Ascending aorta (tissue), 2 donors: ENCODE measurements at places on chromosomes 5 and 9. TPM values are rescaled to one million over a fixed set of nuclear protein-coding genes. Genes with fewer than 3 reads are reported as not detected.

STC2 gene
- 2.0 TPM for total RNA-seq

DTWD2 gene
- total RNA-seq: 0.11 TPM

RAB3C gene
- 3.0 TPM for total RNA-seq

ZNF79 gene
- 2.9 TPM for total RNA-seq

- H3K4me3 ChIP-seq: no peak overlapping the region
- H3K27me3 ChIP-seq: no peaks in the 10 kb centered on the region
- no peaks in the 10 kb centered on the region for H3K4me1 ChIP-seq
- DNase-seq: no peak
Observed at GRCh38 chr9:34490760-34491159, 32.0 kb downstream of the ENHO start.

- no peak overlapping the region for H3K4me3 ChIP-seq
- no peaks in the 10 kb centered on the region for H3K36me3 ChIP-seq
- H3K27me3 ChIP-seq: no peaks in the 10 kb centered on the region
- H3K4me1 ChIP-seq: peaks cover 40% of the 10 kb centered on the region
- no peak for DNase-seq
Observed at GRCh38 chr5:149936700-149937091, 7.9 kb downstream of the PDE6A start.

- H3K27ac ChIP-seq: no peak overlapping the region
- H3K36me3 ChIP-seq: no peaks in the 10 kb centered on the region
- DNase-seq: no peak
- H3K27me3 ChIP-seq: no peaks in the 10 kb centered on the region
Observed at GRCh38 chr9:133167096-133167730, 3.5 kb upstream of the GBGT1 start.

GRCh38 chr5:160959804-160960203, 107.8 kb upstream of the ATP10B start:
- no peaks in the 10 kb centered on the region for H3K27me3 ChIP-seq
- no peak for DNase-seq
- no peaks in the 10 kb centered on the region for H3K4me1 ChIP-seq

- no peaks in the 10 kb centered on the region for H3K27me3 ChIP-seq
- H3K27ac ChIP-seq: no peak overlapping the region
- no peaks in the 10 kb centered on the region for H3K4me1 ChIP-seq
- no peak overlapping the region for H3K4me3 ChIP-seq
- no peak for DNase-seq
Observed at GRCh38 chr5:91727463-91727862, 344.3 kb upstream of the ARRDC3 start.

- H3K4me3 ChIP-seq: no peak overlapping the region
- H3K27ac ChIP-seq: no peak overlapping the region
- DNase-seq: no peak
- H3K27me3 ChIP-seq: no peaks in the 10 kb centered on the region
Observed at GRCh38 chr5:35857606-35858205, 1.0 kb downstream of the IL7R start.

GRCh38 chr5:68499987-68500386, 284.4 kb downstream of the PIK3R1 start:
- H3K27me3 ChIP-seq: no peaks in the 10 kb centered on the region
- no peak for DNase-seq
- H3K36me3 ChIP-seq: no peaks in the 10 kb centered on the region
- no peak overlapping the region for H3K27ac ChIP-seq
- no peak overlapping the region for H3K4me3 ChIP-seq

DNA sequence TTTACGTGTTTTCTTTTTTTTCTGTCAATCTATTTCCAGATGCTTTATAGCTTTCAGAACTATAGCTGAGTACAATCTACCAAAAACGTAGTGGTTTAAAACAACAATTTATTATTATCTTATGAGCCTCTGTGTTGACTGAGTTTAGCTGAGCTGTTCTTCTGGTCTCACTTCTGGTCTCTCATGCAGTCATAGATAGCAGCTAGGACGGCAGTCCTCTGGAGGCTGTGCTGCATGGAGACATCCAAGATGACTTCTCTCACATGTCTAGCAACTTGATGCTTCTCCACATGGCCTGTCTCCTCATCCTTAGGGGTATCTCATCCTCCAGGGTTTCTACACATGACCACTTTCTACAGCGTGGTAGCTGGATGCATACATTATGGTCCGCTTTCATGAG, 22.0 kb upstream of the RAD23B start:
- H3K4me3 ChIP-seq: no peak overlapping the region
- H3K36me3 ChIP-seq: no peaks in the 10 kb centered on the region
- H3K4me1 ChIP-seq: no peaks in the 10 kb centered on the region
- no peak for DNase-seq

- H3K27ac ChIP-seq: no peak overlapping the region
- no peaks in the 10 kb centered on the region for H3K36me3 ChIP-seq
- DNase-seq: no peak
- H3K4me1 ChIP-seq: no peaks in the 10 kb centered on the region
- H3K4me3 ChIP-seq: no peak overlapping the region
- no peaks in the 10 kb centered on the region for H3K27me3 ChIP-seq
Observed at GRCh38 chr9:37668116-37668601, 17.4 kb downstream of the FRMPD1 start.

- no peak overlapping the region for H3K27ac ChIP-seq
- H3K4me3 ChIP-seq: no peak overlapping the region
- H3K27me3 ChIP-seq: no peaks in the 10 kb centered on the region
- H3K4me1 ChIP-seq: no peaks in the 10 kb centered on the region
- no peaks in the 10 kb centered on the region for H3K36me3 ChIP-seq
Observed at GRCh38 chr5:53170746-53171349, 61.3 kb upstream of the MOCS2 start.

GRCh38 chr9:116549061-116549664, 137.9 kb upstream of the TRIM32 start:
- peak; percentile 90 for DNase-seq
- H3K27me3 ChIP-seq: no peaks in the 10 kb centered on the region
- no peak overlapping the region for H3K4me3 ChIP-seq
- H3K36me3 ChIP-seq: no peaks in the 10 kb centered on the region
- H3K4me1 ChIP-seq: peaks cover 3% of the 10 kb centered on the region

- no peaks in the 10 kb centered on the region for H3K27me3 ChIP-seq
- DNase-seq: no peak
- H3K36me3 ChIP-seq: no peaks in the 10 kb centered on the region
- no peaks in the 10 kb centered on the region for H3K4me1 ChIP-seq
- no peak overlapping the region for H3K27ac ChIP-seq
Observed at GRCh38 chr5:157295247-157295646, 29.3 kb downstream of the CYFIP2 start.

- H3K27me3 ChIP-seq: no peaks in the 10 kb centered on the region
- DNase-seq: no peak
- no peaks in the 10 kb centered on the region for H3K4me1 ChIP-seq
Observed at GRCh38 chr5:181044662-181045305, 4.7 kb downstream of the BTNL9 start.
